ENCODE measurements at places on chromosomes 4 and X. TPM values are rescaled to one million over a fixed set of nuclear protein-coding genes. Genes with fewer than 3 reads are reported as not detected.

DNA sequence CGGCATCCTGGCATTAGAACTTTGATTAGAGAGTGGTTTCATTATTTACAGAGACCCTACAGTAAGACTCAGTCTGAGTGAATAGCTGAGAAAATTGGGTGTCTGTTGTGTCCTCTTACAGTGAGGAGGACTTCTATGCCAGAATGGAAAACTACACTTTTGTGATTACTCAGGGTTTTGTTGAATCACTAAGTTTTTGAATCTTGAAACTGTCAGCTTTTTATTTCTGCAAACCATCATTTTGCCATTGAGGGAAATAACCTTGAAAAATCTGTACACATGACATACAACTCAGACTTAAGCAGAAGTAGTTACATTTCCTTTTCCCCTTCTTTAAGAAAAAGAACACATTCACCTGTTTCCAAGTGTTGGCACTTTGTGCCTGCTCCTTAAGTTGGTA lies 117.6 kb upstream of the RASGEF1B start:
- H3K4me3 ChIP-seq = no peak overlapping the region
- no peak for DNase-seq
- no peaks in the 10 kb centered on the region for H3K27me3 ChIP-seq
- no peak overlapping the region for H3K27ac ChIP-seq
- H3K4me1 ChIP-seq = no peaks in the 10 kb centered on the region
- no peaks in the 10 kb centered on the region for H3K36me3 ChIP-seq

DNA sequence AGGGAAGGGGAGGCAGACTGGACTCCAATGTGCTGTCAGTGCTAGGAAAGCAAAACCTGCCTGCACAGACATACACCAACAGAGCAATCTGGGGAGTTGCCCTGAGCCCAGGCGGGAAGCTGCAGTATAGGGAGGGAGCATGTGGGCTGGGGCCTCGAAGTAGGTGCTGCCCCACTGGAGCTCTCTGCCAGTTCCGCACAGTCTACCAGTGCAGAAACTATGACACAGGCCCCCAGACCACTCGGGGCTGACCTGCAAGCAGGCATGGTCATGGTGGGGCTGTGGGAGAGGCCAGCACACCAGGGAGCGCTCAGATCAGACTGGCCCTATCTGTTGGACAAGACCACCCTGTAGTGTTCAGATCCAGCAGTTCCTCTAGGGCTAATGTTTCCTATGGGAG lies 344.1 kb upstream of the TRAM1L1 start:
- no peak overlapping the region for H3K27ac ChIP-seq
- H3K4me1 ChIP-seq = no peaks in the 10 kb centered on the region
- H3K27me3 ChIP-seq = no peaks in the 10 kb centered on the region
- H3K4me3 ChIP-seq = no peak overlapping the region

GRCh38 chr4:38752372-38752940 lies 30.3 kb downstream of the TLR10 start:
- no peak overlapping the region for H3K27ac ChIP-seq
- peak overlapping the region; percentile 16 for H3K4me3 ChIP-seq
- no peaks in the 10 kb centered on the region for H3K27me3 ChIP-seq
- H3K36me3 ChIP-seq = no peaks in the 10 kb centered on the region

GRCh38 chr4:137495578-137495977 lies 36.7 kb downstream of the PCDH18 start:
- H3K4me1 ChIP-seq = no peaks in the 10 kb centered on the region
- no peaks in the 10 kb centered on the region for H3K36me3 ChIP-seq
- H3K27me3 ChIP-seq = no peaks in the 10 kb centered on the region
- H3K4me3 ChIP-seq = no peak overlapping the region

DNA sequence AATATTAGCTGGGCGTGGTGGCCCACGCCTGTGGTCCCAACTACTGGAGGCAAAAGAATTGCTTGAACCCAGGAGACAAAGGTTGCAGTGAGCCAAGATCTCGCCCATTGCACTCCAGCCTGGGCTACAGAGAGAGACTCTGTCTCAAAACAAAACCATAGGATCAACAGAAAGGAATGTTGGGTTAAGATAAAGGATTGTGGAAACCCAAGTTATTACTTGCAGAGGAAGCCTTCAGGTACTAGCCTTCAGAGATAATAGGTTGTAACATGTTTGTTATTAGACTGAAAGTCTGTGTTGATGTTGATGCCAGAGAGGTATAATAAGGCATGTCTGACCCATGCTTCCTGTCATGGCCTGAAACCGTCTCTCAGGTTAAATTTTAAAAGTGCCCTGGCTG lies 16.9 kb downstream of the SSX5 start:
- no peaks in the 10 kb centered on the region for H3K4me1 ChIP-seq
- H3K27ac ChIP-seq = no peak overlapping the region
- no peaks in the 10 kb centered on the region for H3K36me3 ChIP-seq
- DNase-seq = no peak
- H3K27me3 ChIP-seq = no peaks in the 10 kb centered on the region

DNA sequence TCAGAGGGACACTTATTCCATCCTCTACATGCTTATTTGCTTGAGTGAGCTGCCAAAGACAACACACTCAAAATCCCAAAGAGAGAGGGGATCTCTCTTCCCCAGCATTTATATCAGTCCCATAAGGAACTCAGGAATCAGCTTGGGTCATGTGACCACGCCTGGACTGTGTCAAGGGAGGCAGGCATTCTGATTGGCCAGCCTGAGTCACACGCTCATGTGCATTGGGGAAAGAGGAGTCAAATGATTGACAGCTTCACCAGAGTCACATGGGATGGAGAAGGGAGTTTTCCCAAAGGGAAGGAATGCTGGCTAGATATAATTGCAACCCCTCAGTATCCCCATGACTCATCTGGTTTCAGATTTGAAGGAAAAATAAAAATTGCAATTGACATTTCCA lies 49.0 kb downstream of the RWDD4 start:
- no peak for DNase-seq
- no peaks in the 10 kb centered on the region for H3K36me3 ChIP-seq
- H3K27ac ChIP-seq = no peak overlapping the region
- no peaks in the 10 kb centered on the region for H3K4me1 ChIP-seq
- H3K27me3 ChIP-seq = peaks cover 8% of the 10 kb centered on the region

DNA sequence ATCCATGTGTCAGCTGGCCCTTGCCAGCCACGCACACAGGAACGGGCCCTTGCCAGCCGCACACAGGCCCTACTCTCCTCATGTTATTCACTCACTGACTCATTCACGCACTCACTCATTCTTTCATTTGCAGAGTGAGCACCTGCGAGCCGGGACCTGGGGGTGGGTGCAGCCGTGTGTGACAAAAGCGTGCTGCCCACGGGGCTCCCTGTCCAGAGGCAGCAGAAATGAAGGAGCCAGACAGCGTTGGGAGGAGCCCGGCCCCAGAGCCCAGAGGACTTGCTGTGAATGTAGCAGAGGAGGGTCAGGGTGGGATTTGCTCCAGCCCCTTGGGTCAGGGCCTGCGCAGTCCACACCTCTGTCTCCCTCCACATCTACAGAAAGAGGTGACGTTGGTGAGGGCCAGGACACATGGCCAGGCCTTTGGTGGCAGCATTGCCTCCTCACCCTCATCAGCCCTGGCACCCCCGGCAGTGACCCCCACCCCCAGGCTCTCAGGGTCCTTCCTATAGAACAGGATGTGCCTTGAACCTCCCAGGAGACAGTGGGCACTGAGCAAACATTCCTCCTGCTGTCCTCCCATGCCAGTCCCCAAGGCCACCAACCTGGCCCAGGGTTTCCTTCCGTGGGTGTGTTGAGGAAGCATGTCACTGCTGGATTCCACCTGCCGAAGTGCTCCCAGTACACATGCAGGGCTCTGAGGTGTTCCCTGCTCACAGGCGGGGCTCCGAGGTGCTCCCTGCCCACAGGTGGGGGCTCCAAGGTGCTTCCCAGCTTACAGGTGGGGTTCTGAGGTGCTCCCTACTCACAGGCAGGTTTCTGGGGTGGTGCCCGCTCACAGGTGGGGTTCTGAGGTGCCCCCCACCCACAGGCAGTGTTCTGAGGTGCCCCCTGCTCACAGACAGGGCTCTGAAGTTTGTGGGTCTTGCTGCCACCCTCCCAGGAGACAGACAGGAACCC lies 105.7 kb downstream of the HMX1 start:
- H3K36me3 ChIP-seq = no peaks in the 10 kb centered on the region
- no peak overlapping the region for H3K4me3 ChIP-seq
- no peak for DNase-seq
- H3K27me3 ChIP-seq = peaks cover 51% of the 10 kb centered on the region
- no peaks in the 10 kb centered on the region for H3K4me1 ChIP-seq
- no peak overlapping the region for H3K27ac ChIP-seq

DNA sequence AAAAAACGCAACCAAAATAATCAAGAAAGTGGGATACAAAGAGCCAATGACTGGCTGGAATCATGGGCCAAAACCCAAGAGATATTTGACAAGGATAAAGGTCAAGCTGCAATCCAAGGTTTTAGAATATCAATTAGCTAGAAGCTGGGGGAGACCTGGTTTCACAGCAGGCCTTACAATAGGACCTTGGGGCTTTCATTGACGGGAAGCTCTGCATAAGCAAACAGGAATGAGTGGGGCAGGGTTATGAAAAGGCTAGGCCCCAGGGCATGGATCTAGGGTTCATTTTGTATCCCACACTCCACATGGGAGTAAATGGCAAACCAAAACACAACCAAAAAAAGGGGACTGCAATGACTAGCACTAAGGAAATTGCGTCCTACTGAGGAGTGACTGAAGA lies 215.3 kb downstream of the HS6ST2 start:
- no peak for DNase-seq
- no peak overlapping the region for H3K27ac ChIP-seq
- no peaks in the 10 kb centered on the region for H3K4me1 ChIP-seq
- H3K4me3 ChIP-seq = no peak overlapping the region

DNA sequence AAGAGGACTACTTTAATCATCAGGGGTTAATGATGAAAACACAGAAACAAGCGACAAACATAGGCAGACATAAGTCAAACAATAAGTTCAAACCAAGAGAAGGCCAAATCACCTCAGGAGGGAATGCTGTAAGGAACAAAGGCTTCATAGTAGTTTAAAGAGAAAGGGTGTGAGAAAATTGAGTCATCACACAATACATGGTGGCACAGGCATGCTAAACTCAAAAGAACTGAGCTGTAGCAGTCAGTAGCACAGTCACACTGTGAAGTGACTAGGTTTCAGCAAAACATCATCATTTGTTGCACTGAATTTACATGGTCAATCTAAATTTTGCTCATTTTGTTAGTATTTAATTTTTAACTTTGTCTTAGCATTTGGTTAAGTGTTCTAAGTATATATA lies 24.2 kb downstream of the SMC1A start:
- H3K4me1 ChIP-seq = no peaks in the 10 kb centered on the region
- no peak overlapping the region for H3K4me3 ChIP-seq
- peaks cover 99% of the 10 kb centered on the region for H3K36me3 ChIP-seq
- H3K27ac ChIP-seq = no peak overlapping the region

Gene ADGRL3
- 20.9 TPM for total RNA-seq

Gene USP26
- not detected for total RNA-seq

Gene ABCB7
- 40.3 TPM for total RNA-seq

Gene PCDH10
- 0.09 TPM for total RNA-seq

Measured in heart right ventricle (tissue), 16 donors.